SK-MEL-5 (cell line): ENCODE measurements at places on chromosomes 2 and 18. TPM values are rescaled to one million over a fixed set of nuclear protein-coding genes. Genes with fewer than 3 reads are reported as not detected.
A peak's percentile ranks its signal among the peaks of the same experiment; 100 is the strongest.

Gene FMNL2
- 50.8 and 57.5 TPM in 2 replicates for total RNA-seq

Gene NEUROD1
- total RNA-seq = not detected in 2 replicates

Gene ALPP
- total RNA-seq = not detected in 2 replicates

Gene MC5R
- total RNA-seq = not detected in 2 replicates

Gene HOXD4
- 3.6 and 4.2 TPM in 2 replicates for total RNA-seq

Gene MC2R
- total RNA-seq = not detected in 2 replicates

Gene DSG4
- not detected in 2 replicates for total RNA-seq

Gene GNAL
- total RNA-seq = 18.8 and 27.4 TPM in 2 replicates

- DNase-seq = no peak
Observed at GRCh38 chr2:151181524-151181923, 80.1 kb downstream of the RBM43 start.

DNA sequence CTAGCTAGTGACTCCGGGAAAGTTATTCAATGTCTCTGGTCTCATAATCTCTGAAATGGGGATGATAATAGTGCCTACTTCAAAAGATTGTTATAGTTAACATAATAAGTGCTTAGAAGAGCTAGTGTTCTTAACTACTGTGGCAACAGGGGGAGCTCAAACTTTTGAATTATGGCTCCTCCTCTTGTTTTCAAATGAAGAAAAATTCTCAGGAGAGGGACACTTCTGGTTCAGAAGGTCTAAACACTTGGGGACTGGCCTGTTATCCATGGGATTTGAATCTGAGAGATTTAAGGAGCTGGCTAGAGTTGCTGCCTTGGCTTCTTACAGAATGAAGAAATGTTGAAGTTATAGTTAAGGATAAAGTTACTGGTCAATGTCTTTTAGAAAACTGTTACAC lies 92.2 kb upstream of the ITGB6 start:
- DNase-seq = peak; percentile 63

DNA sequence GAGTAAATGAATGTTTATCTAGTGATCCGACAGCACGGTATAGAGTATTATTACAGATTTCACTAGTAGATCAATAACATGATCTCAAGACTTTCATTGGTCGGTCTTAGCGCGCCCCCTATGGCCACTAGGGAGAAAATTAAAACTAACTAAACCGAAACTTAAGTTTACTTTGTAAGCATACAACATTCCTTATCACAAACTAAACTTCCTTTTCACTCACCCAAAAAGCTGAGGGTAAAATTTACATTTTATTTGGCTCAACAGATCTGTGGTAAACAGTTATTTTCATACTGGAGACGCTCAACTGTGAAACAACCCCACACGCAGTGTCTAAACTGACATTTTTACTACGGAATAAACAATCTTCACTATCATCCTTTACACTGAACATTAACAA lies 215.6 kb upstream of the MAP2 start:
- DNase-seq = peak; percentile 60

DNA sequence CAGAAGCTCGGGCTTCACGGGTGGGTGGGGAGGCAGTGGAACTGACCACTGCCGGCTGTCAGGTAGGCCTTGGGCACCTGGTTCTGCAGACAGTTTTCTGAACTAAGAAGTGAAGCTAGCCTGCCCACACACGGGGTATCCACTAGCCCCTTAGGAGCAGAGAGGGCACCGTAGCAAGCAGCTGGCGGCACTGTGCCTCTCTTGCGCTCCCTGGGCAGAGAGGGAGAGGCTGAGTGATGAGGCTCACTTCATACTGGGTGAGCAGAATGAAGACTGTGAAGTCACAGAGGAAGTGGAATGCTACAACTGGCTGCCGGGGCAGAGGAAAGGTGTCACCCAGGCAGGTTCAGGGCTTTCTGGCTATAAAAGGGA lies 753 bp downstream of the ITPRIPL1 start:
- no peak for DNase-seq

- DNase-seq = no peak
Observed at GRCh38 chr18:74635224-74635975, 37.7 kb downstream of the ZNF407 start.

DNA sequence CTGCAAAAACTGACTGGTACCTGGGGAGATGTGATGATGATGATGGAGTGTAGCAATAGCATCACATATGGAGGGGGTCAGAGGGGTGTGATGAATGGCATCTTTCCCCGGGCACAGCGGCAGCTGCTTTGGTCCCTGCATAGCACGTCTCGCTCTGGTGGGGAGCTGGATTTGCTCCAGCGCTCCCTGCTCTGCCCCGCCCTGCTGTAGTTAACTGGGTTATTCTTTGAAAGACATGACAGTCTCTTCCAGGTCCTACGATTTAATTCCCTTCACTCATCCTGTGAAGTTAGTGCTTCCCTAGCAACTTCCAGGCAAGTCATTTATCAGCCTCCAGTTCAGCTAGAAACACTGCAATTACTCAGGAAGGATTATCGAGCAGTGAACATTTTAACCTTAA lies 463.1 kb downstream of the TSN start:
- no peak for DNase-seq

GRCh38 chr2:237524631-237525030 lies 37.6 kb downstream of the MLPH start:
- DNase-seq = no peak

DNA sequence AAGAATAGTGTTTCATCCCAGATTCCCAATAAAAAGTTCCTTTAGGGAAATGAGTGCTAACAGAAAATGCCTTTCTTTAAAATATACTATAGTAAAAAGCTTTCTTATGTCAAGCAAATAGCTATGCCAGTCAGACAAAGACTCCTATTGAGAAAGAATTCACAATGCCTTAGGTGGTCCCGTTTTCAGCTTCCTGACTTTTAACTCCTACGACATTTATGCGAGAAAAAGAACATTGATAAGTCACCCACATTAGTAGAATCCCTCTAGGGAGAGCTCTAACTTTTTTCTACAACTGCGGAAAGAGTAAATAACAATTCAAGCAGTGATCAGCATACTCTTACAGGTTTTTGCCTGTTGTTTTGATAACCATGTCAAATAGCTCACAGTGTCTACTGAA lies 750.8 kb upstream of the ACVR2A start:
- peak; percentile 12 for DNase-seq

DNA sequence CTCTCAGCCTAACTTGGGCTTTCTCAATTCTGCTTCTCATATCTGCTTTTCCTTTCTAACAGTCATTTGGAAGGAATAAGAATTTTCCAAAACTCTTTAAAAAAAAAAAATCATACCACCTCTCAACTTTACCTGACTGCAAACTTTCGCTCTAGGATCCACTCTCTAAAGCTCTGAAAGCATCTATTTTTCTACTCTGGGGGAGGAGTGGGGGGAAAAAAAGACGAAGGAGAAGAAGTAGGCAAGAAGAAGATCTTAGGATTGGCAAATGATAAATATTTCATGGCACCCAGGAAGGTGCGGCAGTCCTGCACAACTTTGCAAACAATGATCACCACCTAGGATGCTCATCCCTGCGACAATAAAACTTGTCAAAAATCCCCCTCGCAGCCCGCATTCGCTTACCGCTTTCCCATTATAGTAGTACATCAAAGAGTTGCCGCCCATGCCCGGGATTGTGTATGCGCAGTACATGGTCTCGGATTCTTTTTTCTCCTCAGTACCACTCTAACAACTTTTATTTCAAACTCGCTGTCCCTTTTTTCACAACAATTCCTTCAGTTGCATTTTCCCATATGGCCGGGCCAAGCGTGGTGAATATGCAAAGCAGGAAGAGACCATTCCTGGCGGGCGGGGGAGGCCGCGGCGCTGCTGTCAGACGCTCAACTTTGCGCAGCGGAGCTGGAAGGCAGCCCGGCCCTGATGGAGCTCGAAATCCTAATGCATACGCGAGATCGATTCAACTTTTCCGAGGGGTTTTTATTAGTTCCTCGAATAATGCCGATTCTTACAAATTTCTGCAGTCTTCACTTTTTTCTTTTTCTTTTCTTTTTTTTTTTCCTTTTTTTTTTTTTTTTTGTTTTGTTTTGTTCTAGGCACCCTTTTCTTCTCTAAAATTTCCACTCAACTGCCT lies 266.5 kb downstream of the TCF4 start:
- peak; percentile 42 for DNase-seq

DNA sequence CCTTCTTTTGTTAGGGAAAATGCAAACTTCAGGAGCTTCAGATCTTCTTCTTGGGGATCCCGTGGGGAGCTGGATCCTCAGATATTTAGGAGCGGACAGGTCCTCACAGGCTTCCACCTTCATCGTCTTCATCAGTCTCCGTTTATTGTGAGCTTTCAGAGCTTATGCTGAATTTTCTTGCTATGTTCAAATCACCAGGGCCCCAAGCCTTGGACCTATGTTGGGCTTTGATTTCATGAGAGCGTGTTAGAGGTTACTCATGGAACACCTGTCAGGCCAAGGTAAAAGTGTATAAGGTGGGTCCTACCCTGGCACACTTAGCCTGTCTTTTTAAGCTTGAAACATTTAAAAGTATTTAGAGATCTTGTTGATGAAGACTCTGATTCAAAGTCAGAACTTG lies 212.9 kb downstream of the FAM210A start:
- DNase-seq = no peak

DNA sequence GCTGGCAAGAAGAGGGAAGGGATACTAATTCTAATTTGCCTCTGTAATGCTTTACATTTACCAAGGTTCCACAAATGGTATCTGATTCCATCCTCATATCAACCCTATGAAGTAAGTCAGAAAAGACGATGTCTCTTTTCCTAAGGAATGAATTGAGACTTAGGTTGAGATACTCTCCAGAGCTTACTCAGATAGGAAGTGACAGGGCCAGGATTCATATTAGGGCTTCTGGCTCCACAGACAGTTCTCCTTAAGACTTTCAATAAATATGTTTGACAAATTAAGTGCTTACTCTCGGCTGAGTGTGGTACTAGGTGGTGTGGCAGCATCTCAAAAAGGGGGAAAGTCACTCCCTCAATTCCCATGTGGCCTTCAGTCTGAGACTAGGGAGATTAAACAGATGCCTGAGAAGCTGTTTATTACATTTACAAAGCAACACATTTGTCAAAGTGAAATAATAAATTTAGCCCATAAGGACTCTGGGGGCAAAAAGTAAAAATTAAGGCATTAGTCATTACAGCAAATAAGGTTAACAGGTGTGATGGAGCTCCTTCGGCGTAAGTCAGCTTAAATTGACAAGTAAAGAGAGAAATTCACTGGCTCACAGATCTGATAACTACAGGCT lies 14.2 kb downstream of the CDK15 start:
- no peak for DNase-seq

DNA sequence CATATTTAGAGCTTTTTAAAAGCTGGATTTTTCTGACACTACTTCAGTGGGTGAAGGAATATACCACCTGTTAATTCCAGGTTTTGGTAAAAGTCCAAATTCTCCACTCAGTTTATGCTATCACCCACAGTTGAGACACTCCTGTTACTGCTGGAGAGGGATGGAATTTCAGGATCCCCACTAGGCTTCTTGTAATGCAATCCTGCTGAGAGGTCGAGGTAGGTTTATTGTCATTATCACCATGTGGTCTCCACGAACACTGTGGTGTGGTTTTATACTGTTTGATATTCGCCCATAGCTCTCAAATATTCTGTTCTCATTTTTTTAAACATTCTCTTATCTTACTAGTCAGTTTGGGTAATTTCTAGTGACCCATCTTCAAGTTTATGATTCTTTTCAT lies 167.9 kb downstream of the CCDC102B start:
- DNase-seq = no peak

GRCh38 chr2:237421542-237422116 lies 7.7 kb upstream of the COL6A3 start:
- peak; percentile 84 for DNase-seq

- DNase-seq = no peak
Observed at GRCh38 chr2:238101891-238102841, 2.0 kb downstream of the ESPNL start.

- DNase-seq = no peak
Observed at GRCh38 chr2:118502106-118502505, 345.3 kb downstream of the EN1 start.

GRCh38 chr2:182281276-182281675 lies 145.6 kb downstream of the PDE1A start:
- no peak for DNase-seq

DNA sequence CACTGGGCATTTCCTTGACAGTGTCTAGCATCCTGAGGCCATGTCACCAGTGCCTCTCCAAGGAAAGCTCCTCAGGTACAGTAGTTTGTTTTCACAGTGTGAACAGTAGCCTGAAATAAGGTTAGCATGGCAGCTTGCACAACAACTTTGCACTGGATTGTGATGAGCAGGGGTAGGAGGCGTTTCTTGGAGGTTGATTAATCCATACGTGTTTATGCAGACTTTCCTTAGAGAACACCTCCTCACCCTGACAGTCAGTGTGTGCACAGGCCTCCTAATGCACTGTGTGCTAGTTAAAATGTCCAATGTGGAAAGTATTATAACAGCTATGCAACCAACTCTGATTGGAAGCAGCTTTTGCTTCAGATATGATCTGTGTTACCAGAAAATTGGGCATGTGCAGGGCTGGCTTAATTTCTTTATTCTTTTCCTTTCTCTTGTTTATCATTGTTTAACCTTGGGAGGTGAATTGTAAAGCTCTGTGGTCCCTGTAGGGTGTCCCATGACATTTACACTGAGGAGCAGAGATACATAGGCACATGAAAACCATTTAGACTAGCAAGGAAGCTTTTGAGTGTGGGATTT lies 77.2 kb upstream of the LDAH start:
- DNase-seq = no peak

DNA sequence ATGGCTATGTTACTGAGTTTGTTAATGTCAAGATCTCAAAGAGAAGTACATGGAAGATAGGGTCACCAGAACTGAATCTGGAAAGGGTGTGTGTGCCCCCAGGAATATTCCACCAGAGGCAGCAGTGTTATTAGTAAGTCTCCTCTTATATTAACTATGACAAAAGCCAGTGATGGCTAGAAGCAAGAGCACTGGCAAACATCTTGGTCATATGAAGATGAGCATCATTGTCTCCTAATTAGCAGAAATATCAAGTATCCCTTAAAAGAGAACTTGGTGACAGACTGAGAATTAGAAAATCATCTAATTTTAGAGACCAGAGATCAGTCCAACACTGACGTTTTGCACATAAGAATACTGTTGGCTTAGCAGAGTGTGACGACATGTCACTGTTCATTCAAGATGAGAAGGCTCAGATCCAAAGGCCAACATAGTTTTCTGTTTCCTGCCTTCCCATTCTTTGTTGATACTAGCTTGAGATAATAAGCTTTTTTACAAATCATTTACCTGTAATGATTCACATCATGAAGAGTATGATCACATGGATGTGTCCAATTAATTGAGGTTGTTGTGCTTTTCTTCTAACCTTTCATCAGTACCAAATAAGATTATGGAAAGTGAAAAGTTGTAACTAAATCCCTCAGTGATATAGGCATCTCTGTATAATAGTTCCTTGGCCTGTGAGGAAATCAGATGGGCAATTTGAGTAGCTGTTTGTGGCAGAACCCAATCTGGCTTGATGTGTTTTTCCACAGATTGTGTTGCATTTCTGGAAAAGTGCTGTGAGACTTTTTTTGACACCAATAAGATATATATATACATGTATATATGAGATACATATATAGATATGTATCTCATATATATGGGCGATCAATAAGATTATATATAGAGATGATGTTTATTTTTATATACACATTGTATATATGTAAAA lies 44.5 kb downstream of the MAPRE2 start:
- DNase-seq = no peak

GRCh38 chr2:148161909-148162435 lies 141.1 kb downstream of the MBD5 start:
- no peak for DNase-seq
